ENCODE measurements at places on chromosomes 7 and 10.

DNA sequence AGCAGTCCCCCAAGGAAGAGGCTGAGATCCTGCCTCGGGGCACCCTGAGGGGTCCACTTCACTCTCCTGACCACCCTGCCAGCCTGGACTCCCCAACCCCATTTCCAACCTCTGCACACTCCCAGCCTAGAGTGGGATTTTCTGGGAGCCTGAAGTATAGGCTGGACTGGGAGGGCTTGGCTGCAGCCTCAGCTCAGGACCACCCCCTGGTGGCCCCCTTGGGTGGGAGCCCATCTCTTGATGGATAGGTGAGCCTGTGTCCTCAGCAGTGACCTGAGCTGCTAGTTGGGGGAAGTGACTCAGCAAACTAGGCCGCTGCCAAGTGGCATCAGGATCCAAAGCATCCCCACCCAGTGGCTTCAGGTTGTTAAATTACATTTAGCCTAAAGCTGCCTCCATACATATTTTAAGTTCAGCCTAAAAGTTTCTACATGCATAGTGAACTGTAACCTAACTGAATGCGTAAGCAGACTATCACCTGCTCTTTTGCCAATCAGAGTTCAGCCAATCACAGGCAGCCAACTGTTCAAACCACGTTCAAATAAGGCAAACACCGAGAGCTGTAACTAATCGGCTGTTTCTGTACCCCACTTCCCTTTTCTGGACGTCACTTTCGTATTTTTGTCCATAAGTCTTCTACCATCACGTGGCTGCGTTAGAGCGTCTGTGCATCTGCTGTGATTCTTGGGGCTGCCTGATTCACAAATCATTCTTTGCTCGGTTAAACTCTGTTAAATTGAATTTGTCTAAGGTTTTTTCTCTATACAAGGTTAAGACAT, 144.0 kb downstream of the PLPP4 start:
- peak; percentile 66 for DNase-seq

DNA sequence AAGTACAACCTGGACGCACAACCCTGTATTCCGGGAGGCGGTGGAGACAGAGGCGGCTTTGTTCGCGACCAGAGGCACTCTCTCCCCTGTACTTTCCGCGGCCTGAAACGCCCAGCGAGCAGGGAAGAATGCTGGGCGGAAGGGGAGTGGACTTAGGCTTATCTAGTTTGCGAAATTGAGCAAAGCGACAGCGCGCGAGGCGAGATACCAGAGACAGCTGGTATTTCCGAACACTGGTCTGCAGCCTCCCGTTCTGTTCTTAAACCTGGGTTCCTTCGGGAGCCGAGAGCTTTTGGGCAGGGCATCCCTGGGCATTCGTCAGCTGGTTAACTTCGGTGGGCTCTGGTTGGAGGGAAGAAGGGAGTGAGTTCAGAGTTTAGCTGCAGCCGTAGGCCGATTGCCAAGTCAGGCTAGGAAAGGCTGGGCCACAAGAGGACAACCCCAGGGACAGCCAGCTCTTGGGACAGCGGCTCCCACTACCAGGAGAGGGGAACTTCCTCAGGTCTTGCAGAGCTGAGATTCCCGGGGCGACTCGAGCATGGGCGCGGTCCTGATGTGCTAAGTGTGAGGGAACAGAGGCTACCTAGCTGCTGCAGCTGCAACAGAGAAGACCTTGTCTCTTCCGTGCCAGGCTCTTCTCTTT, 3.9 kb downstream of the HMX3 start:
- DNase-seq = peak; percentile 81

DNA sequence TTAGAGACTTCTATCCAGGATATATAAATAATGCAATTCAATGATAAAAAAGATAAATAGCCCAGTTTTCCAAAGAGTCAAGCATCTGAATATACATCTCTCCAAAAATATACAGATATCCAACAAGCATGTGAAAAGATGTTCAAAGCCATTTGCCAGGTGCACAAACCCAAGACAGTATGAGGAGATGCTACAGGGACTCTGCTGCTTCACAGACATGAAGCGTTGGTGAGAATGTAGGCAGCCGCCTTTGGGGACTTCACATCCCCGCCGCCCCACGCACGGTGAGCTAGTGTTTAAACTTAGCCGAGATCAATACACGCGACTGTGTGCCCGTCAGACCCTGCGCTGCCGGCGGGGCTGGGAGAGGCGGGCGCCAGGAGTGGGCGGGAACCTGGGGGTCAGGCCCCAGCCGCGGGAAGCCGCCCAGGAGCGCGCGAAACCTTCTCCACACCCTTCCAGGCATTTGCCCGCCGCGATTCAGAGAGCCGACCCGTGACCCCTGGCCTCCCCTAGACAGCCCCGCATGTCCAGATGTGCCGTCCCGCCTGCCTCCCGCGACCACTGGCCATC, 927 bp upstream of the ALOX5 start:
- DNase-seq = peak; percentile 70

- DNase-seq = no peak
Measured at GRCh38 chr7:108604307-108605077, 34.8 kb downstream of the DNAJB9 start.

DNA sequence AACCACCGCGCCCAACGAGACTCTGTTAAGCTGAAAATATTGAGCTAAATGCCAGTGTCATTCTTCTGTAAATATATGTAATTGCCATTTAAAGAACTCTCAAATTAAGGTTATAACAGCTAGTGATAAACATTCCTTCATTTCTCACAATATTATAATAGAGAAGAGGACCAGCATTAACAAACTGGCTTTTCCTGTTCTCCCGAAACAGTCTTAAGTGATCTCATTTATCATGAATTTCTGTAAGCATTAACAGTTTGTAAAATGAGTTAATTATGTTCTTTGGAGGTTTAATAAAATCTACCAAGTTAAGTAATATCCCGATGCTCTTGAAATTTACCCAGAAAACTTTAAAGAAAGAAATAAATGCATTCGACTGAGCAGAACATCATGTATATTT, 352.8 kb downstream of the KCNMA1 start:
- DNase-seq = no peak

DNA sequence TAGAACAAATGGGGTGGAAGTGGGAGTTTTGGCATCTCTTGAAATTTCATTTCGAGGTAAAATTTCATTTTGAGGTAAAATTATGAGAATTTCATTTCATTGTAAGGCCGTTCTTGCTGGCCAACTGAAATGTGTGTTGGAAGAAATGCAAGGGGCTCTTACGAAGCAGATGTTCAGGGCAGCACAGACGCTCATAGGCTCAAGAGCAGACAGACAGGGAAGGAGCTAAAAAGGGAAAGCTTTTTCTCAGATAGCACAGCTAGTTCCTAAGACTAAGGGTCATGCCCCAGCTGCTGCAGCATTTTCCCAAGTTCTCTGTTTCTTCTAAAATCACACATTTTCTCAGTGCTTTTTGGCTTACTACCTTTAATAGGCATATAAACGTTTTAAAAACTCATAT, 65.1 kb upstream of the SFMBT2 start:
- no peak for DNase-seq

- no peak for DNase-seq
Measured at GRCh38 chr7:37495574-37496184, 47.0 kb upstream of the ELMO1 start.

- no peak for DNase-seq
Measured at GRCh38 chr10:103766751-103767505, 88.4 kb downstream of the SH3PXD2A start.

- no peak for DNase-seq
Measured at GRCh38 chr7:29095631-29096445, 50.5 kb downstream of the CPVL start.

DNA sequence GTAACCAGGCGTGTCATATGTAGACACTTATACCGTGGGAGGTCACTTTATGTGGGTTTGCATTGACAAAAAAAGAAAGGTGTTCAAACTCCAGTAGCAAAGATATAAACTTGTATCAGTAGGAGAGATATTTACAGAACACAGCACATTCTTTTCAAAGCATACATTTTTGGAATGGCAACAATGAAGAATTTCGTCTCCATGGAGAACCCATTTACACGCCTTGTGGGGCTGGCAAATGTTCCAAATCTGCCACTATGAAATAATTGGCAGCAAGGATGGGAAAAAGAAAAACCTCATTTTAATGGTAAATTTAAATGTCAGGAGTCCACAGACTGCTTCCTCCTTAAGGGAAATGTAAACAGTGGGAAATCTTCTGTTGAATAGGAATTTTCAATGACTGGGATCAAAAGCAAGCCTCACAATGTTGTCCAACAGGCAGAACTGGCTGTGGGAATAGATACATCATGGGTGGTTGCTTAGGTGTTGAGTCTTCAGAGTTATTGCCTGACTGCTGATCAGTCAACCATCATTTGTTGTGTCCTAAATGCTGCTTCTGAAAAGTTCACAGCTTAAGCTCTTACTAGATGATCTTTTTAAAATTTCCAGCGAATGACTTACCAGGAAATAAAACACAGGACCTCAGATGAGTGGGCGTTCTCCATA, 256.6 kb upstream of the SEMA3C start:
- no peak for DNase-seq

DNA sequence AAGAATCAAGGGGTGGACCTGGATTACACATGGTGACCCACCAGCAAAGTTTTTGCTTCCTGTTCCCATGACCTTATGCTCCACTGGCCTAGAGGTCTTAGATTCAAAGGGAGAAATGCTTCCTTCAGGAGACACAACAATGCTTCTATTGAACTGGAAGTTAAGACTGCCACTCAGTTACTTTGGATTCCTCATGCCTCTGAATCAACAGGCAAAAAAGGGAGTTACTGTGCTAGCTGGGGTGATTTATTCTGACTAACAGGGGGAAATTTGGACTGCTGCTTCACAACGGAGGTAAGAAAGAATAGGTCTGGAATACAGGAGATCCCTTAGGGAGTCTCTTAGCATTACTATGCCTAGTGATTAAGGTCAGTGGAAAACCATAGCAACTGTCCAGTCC, 10.3 kb downstream of the TMEM229A start:
- no peak for DNase-seq

- no peak for DNase-seq
Measured at GRCh38 chr10:103497161-103497915, 3.8 kb downstream of the NEURL1 start.

DNA sequence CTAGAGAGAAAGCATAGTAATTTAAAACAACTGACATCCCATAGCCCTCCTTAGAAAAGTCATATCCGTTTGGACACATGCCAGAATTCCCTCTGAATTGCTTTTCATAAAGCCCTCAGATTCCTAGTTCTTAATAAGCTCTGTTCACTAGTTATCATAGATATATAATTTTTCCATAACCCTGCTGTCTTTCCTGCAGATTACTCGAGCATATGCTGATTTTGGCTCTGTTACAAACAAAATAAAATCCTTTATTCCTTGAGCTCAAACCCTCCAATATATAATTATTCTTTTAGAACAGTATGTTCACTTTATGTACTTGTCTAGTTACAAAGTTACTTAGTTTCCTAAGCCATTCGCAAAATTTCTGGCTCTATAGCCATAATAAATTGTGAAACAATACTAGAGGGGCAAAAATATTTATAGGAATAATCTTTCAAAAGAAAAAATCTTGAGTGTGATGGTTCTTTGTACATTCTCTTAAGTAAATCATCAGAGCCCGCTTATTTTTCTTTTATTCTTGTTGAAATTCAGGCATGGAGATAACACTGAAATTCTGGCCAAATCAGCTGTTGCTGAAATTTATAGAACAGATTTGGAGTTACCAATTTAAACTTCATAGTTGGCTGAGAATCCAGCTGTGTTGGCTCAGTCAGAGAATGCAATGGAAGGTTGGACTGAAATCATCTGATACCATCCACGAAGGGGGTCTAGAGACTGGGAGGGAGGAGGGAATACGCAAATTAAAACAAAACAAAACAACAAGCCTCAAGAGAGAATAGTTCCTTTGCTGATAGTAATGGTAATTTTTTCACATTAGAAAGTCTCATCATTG, 146.1 kb upstream of the TMEM196 start:
- no peak for DNase-seq

DNA sequence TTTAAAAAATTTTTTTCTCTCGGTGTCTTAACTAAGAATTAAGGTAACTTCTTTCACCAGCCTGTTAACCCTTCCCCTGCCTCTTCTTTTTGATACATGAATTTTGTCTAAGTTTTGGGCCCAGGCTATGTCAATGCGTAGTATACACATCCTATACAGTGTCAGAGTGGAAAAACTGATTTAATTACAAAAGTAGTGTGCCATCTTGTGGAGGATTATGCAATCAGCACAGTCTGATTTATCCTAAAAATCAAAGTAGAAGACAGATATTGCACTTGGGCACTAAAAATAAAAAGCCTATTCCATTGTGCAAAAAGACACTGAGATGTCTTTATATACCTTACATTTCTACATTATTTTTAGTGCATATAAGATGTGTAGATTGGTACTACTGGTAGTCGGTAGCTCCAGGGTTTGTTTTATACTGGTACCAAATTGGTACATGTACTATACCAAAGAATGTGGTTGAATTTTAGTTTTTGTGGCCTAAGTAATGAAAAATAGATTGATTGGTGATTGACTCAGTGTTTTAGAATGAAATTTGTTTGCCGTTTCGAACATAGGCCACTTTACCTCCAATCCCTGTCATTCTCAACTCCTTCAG, 96.6 kb downstream of the MKLN1 start:
- DNase-seq = no peak

DNA sequence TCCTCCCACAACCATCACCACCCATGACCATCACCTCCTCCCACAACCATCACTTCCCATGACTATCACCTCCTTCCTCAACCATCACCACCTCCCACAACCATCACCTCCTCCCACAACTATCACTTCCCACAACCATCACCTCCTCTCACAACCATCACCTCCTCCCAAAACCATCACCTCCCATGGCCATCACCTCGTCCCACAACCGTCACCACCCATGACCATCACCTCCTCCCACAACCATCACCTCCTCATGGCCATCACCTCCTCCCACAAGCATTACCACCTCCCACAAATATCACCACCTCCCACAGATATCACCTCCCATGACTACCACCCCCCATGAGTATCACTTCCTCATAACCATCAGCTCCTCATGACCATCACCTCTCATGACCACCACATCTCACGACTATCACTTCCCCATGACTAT, 52.2 kb downstream of the PDGFA start:
- no peak for DNase-seq

- DNase-seq = no peak
Measured at GRCh38 chr7:103857435-103857834, 132.0 kb downstream of the RELN start.

DNA sequence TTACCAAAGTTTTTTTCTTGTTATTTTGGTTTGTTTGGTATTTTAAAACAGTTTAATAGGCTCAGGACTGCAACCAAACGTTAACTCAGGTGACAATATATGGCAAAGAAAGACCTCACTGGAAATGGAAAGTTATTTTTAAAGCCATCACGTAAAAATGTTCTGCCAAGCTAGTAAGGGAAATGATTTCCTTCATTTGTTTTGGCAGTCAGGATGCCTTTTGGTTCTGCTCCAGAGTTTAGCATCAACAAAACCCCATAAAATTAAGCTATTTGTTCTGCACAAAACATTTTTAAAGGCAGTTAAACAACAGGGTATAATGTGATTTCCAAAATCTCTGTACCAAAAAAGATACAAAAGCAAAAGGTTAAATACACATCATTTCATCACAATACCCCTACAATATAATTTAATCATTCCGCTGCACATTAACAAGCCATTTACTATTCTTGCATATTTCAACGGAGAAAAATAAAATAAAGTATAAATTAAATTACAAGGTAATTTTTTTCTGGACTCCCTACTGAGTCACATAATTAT, 172.4 kb downstream of the SEMA3E start:
- no peak for DNase-seq

- peak; percentile 34 for DNase-seq
Measured at GRCh38 chr7:150432915-150433892, 17.2 kb upstream of the GIMAP8 start.

- DNase-seq = no peak
Measured at GRCh38 chr10:108899670-108900069, 1023.6 kb downstream of the XPNPEP1 start.
